ENCODE measurements at places on chromosomes 3 and 15. TPM values are rescaled to one million over a fixed set of nuclear protein-coding genes. Genes with fewer than 3 reads are reported as not detected.

Gene SLC22A14
- 0.44 TPM for polyA plus RNA-seq

Gene WNT5A
- polyA plus RNA-seq: 38.4 TPM

GRCh38 chr3:142148792-142149672, at the start of gene TFDP2:
Gene TFDP2, minus strand, starts transcription at chr3:142149544. Its CDS starts 47,795 bp downstream, at chr3:142101749.
- DNase-seq: peak; percentile 69

DNA sequence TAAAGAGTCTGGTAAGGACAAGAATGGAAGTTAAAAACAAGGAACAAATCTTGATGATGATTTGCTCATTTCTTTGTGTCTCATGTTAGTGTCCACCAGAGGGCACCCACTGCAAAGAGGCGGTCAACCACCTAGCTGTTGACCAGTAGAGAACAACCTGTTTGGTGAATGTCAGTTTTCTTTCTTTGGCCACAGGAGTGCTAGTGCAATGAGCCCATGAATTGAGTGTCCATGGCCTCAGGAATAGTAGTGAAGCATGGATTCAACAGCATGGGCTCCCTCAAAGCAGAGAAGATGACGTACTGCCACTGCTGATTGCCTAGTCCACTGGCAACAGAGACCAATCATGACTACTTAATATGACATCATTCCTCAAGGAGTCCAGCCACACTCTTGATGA, 10.7 kb upstream of the CNTN6 start:
- no peak for DNase-seq

- no peak for DNase-seq
These were observed 1019.3 kb downstream of the NSUN3 start for GRCh38 chr3:95082191-95082590.

DNA sequence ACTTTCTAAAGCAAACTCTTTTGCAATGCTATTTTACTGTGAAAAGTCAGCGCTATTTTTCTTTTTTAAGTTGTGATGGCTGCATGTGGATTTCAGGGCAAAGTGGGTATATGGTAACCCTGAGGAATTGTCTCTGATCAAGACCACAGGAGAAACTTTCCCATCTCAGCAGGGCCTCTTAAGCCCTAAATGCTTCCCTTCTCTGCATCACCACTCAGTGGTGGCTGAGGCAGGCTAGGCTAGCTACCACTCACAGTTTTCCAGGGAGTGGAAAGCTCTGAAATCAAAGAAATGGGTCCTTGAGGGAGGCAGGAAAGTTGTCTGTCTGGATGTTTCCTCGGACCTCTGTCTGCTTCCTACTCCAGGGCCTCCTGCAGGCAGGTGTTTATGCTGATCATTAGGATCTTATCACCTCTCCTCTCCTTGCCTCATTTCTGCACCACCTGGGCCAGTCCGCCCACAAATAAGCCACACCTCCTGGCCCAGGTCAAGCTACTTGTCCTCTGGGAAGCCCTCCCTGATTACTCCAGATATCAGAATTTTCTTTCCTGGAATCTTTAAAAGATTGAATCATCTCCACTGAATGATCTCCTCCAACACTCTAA, 37.0 kb downstream of the CEMIP start:
- DNase-seq: no peak

Gene ATP2B2
- 0.40 TPM for polyA plus RNA-seq

Gene C3orf49
- 0.40 TPM for polyA plus RNA-seq

Gene CPNE4
- 0.42 TPM for polyA plus RNA-seq

- DNase-seq: no peak
These were observed 49.0 kb upstream of the DCLK3 start for GRCh38 chr3:36813305-36813704.

DNA sequence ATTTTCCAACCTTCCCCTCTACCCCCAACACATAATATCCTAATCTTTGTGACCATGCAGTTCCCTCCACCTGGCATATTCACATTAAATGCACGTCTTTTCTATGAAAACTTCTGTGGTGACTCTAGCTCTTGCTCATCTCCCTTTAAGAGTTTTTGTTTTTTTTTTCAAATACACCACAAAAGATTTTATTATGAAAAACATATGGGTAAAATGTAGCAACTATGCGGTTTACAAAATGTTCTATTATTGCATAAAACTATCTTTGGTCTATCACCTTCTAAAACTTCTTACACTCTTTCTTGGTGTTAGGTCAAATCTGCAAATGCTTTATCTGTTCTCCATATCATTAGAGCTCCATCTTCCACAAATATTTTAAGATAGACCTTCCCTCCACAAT, 38.6 kb upstream of the ADGRG7 start:
- no peak for DNase-seq

DNA sequence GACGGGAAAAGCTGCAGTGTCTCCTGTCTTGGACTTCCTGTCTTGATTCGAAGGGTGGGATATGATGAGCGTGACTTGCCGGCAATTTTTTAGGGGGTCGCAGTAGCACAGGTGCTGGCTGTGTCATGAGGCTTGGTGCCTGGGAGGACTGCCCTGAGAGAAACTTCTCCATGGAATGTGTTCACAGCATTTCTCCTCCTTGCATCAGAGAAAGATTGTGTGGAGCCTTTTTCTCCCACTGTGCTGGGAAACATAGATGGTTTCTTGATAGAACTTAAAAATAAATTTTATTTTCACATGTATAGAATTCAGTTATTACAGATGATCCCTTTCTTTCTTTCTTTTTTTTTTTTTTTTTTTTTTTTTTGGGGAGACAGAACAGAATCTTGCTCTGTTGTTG, 121.4 kb downstream of the KLHL25 start:
- DNase-seq: no peak

DNA sequence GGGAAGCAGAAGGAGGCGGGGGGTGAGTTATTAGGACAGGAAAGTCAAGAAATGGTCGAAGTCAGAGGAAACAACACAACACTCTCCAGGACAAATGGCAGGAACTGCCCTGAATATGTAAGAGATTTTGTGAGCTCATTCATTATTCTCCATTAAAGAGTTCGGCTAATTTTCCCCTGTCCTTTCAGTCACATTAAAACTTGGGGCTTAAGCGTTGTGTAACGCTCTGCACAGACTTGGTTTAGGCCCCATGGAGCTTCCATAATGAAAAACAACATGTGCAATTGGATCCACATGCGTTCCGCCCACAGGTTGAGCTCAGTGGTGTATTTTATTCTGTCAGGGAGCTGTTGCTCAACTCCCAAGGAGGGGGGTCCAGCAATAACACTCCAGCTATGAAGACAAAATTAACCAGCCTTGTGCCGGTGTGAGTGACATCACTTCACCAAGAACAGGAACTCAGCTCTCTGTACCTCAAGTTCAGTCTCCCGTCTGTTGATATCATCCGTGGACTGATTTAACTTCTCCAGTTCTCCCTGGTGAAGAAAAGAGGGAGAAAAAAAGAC, 2.3 kb downstream of the SH3BP5 start:
- no peak for DNase-seq
